ENCODE measurements at places on chromosomes 3 and 15.
A peak's percentile ranks its signal among the peaks of the same experiment; 100 is the strongest.

GRCh38 chr3:171375666-171376595 is 84.3 kb downstream of the TNIK start:
- no peak for DNase-seq

DNA sequence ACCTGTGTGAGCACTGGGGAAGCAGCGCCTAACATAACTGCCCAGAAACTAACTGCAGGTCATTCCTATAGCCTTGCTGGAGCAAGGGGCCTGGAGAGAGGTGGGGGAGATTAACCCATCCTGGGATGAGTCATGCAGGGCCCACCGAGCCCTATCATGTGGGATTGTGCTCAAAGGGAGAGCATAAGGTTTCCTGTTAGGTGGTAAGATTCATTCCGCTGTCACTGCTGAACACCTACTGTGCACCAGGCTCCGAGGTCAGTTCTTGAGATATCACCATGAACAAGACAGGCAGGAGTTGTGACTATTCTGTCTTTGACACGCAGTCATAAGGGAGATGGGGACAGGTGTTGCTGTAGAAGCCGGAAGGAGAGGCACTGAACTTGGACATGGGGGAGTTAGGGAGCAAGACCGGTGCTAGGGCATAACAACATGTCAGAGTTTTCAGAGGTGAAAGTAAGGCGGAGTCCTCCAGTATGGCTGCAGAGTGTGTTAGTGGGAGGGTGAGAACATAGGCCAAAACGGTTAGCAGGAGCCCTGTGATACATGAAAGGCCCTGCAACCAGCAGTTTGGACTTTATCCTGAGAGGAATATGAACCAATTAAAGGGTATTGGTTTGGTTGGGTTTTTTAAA is 2.4 kb downstream of the SLC25A38 start:
- no peak for DNase-seq

- DNase-seq: no peak
Observed at GRCh38 chr3:70800951-70801350, 488.5 kb upstream of the MDFIC2 start.

GRCh38 chr3:132160198-132160597 is 125.4 kb upstream of the CPNE4 start:
- DNase-seq: no peak

DNA sequence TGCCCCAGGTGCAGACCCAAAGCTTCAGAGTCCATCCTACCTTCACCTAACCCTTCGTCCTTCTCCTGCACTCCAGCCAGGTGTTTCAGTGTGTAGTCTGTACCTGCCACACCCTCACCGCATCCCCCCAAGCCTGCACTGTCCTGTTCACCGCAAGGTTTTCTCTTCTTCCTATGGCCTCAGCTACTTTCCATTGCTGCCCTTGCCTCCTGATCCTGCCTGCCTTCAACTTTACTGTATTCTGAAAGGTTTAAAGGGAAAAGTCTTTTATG is 9.3 kb downstream of the GPR160 start:
- no peak for DNase-seq

GRCh38 chr3:9793161-9793781 is 389 bp downstream of the ARPC4 start:
- no peak for DNase-seq

DNA sequence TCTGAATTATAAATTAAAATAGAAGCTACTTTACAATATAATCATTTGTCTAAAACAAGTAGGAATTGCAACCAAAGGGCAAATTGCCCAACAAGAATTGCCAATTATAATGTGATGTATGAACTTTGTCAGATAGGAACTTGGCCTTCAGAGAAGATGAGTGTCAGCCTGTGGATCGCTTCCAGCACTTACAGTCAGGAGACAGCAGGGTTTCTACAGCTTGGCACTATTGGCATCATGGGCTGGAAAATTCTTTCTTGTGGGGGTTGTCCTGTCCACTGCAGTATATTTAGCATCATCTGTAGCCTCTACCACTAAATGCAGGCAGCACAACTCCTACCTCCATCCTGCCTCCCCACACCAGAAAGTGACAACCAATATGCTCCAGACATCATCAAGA is 48.1 kb upstream of the CRBN start:
- no peak for DNase-seq

- DNase-seq: no peak
Observed at GRCh38 chr15:75811626-75812025, 31.6 kb upstream of the UBE2Q2 start.

DNA sequence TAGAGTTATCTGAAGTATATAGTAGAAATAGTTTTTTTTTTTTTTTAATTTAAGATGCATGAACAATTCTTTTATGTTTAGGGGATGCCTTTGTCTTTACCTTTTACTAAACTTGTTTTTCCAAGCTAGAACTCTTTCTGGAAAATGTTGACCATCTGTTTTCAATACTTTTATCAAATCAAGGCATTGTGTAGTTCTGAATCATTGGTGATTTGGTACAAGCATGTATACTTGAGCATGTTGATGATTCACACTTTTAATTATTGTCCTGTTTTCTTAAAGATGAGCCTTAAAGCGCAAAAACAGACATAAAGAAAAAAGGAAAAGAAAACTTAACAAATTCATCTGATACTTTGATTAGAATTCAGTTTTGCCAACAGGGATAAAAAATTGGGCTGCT is 28.3 kb downstream of the PDCD6IP start:
- no peak for DNase-seq

DNA sequence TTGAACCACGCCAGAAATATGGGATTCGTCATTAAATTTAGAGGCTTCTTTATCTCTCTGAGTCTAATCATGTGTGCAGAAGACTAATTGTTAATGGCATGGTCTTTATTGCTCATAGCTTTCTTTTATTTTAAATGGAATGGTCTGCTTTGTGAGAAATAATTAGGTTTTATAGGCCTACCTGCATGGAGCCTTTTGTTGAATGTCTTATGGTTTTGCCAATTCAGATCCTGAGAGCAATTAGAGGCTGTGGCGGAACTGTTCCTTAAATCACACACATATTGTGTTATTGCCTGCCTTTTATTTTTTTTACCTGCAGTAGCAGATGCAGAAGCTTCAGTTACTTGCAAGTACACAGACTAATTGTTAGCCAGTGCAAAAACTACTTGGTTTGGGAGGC is 306.2 kb downstream of the NLGN1 start:
- DNase-seq: peak; percentile 87

- DNase-seq: no peak
Observed at GRCh38 chr3:78604341-78604740, 1163.5 kb downstream of the ROBO1 start.

- DNase-seq: no peak
Observed at GRCh38 chr3:153209596-153209995, 47.6 kb downstream of the RAP2B start.

GRCh38 chr3:142844339-142844977 is 44.4 kb downstream of the PCOLCE2 start:
- no peak for DNase-seq

DNA sequence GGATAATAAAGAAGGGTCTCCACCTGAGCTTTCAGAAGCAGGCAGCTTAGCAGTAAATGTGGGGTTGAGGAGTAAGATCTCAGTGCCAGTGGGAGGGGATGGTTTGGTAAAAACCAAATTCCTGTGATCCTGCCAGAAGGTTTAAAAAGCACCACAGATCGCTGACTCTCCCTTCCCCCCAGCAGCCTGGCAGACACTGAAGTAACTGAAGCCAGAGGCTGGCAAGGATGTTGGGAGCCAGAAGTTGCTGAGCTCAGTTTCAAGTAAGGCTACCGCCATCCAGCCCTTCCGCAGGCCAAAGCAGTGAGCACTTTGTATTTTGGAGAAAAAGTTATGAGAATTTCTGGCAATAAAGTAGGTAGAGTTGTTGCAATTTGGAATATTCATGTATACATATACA is 246.4 kb downstream of the ZNF621 start:
- no peak for DNase-seq

GRCh38 chr15:40060236-40060961 is 21.4 kb upstream of the SRP14 start:
- DNase-seq: no peak

DNA sequence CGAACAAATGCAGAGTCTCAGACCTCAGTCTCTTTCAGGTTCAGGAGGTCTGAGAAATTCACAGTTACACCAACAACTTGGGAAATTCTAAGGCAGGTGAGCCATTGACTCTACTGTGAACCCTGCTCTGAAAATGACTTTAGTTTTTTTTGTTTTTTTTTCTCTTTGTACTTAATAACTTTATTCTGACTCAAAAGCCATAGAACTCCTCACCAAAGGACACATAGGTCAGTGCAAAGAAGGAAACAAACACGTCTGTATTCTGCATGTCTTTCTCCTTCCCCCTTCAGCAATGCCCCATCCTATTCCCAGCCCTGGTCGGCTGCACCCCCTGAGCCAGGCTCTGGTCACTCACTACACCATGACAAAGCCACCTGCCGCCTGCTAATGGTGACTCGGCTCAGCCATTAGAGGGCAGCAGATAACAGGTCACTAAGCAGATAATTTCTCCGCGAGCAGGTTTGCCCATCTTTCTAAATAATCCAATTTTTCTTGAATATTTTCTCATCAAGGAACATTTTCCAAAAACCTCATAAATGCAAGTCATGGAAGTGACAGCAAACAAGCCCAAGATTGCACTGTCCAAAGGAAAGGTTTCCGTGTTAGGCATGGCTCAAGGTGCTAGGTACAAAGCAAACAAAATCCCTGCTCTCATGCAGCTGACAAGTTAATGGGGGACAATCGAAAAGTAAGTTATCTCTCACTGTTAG is 37.7 kb downstream of the TM4SF4 start:
- peak; percentile 82 for DNase-seq

DNA sequence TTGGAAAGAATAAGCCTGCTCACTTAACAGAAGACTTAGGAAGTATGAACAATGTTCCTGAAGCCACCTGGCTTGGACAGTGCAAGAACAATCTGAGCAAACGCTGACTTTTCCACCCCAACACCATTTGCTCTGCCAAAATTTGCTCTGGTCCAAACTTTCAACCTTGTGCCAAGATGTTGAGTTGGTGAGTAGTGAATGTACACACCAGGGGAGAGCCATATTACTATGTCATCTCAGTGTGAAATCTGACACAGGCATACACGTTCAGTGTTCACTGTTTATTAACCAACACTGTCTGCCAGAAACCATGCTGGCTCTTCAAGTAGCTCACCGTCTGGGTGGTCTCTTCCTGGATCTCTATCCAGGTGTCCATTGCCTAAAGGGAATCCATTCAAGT is 152.9 kb upstream of the LPP start:
- peak; percentile 36 for DNase-seq

DNA sequence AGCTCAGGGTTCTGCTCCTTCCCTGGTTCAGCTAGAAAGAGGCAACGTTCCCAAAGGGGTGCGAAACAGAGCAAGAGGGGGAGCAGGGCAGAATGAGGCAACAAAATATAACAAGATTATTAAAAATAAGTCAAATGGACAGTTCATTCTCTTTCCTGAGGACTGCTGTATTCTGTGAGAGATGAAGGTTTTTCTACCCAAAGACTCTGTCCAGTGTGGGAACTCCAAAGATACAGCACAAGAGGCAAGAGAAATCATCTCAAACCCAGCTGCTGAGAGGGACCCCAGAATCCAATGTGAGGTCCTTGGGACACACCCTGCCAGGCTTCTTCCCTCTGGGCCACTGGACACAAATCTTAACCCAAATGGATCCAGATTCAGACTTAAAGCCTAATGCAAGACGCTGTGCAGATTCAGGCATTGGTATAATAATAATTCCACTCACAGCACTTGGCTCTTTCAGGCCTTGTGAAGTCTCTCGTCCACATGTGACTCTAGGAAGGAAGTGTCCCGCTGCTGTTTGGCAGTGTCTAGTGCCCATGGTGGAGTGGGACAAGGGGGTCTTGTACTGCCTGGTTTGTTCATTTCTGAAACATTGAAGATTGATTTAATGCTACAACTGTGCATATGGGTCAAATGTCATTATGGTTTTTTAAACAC is 14.5 kb upstream of the ARHGAP31 start:
- DNase-seq: no peak

GRCh38 chr3:23607184-23607847 is 198.4 kb upstream of the UBE2E1 start:
- DNase-seq: no peak

DNA sequence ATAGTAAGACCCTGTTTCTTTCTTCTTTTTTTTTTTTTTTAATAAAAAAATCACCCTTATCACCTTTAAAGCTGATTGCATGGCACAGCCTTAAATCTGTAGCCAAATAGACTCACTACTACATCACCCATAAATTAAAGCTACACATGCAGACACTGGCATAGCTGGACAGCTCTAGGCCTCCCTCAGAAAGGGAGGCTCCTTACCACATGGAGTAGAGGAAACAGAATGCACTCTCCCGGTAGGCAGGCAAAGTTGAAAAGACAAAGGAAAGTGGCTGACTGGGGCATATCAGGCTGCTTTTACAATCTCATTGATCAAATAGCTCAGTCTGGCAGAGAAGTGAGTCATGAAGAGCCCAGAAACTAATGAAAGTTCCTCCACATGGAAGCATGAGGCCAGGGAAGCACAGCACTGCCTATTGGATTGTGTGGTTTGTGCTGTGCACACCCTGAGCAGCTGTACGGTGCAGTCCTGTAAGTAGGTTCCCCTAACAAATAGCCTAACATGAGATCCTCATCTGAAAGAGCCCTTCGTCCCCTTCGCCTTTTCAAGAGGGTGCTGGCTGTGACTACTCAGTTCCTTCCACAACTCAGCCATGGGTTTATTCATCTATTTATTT is 32.7 kb upstream of the FAM98B start:
- no peak for DNase-seq

GRCh38 chr3:74067296-74067695 is 442.6 kb upstream of the PDZRN3 start:
- DNase-seq: peak; percentile 3

GRCh38 chr3:32643354-32643753 is 41.6 kb upstream of the CNOT10 start:
- DNase-seq: no peak

DNA sequence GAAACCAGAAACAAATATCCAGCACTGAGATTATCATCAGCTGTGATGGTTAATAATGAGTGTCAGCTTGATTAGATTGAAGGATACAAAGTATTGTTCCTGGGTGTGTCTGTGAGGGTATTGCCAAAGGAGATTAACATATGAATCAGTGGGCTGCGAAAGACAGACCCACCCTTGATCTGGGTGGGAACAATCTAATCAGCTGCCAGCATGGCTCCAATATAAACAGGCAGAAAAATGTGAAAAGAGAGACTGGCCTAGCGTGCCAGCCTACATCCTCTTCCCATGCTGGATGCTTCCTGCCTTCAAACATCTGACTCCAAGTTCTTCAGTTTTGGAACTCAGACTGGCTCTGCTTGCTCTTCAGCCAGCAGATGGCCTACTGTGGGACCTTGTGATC is 869.5 kb downstream of the SI start:
- DNase-seq: no peak

GRCh38 chr3:94616833-94617232 is 554.0 kb downstream of the NSUN3 start:
- DNase-seq: no peak
